ENCODE measurements at places on chromosomes 7 and 10. TPM values are rescaled to one million over a fixed set of nuclear protein-coding genes. Genes with fewer than 3 reads are reported as not detected.

The EPHB6 gene
- 68.3 TPM for total RNA-seq

The OR6B1 gene
- not detected for total RNA-seq

The LRIT1 gene
- total RNA-seq, result not detected

The LEP gene
- 7.4 TPM for total RNA-seq

The HSPA12A gene
- total RNA-seq, result 28.7 TPM

The CLIP2 gene
- total RNA-seq, result 24.3 TPM

The MAPK8 gene
- total RNA-seq, result 54.3 TPM

The VPS37D gene
- total RNA-seq, result 5.4 TPM
